ENCODE measurements at places on chromosomes 2 and 18.

DNA sequence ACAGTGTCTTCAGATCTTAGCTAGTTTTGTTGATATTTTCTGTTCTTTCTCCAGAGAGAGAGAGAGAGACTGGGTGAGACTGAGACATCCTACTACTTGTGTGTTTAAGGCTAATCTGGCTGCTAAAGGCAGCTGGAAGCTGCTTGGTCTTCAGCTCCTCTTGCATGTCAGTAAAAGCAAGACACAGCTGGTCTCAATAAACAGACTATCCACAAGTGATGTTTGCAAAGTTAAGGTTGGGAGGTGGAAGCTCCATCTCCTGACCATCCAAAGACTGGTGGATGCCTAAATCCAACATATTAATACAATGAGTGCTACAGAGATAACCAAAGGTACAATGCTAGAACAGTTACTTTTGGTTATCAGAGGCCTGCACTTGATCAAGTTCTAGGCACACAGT is 17.8 kb downstream of the ERFE start:
- DNase-seq, result no peak
- no peak overlapping the region for H3K27ac ChIP-seq
- no peaks in the 10 kb centered on the region for H3K27me3 ChIP-seq
- peaks cover 6% of the 10 kb centered on the region for H3K36me3 ChIP-seq
- H3K4me1 ChIP-seq, result no peaks in the 10 kb centered on the region

GRCh38 chr2:69742322-69742952 is 503 bp downstream of the ANXA4 start:
- no peak overlapping the region for H3K27ac ChIP-seq
- H3K27me3 ChIP-seq, result peaks cover 26% of the 10 kb centered on the region
- H3K36me3 ChIP-seq, result no peaks in the 10 kb centered on the region

DNA sequence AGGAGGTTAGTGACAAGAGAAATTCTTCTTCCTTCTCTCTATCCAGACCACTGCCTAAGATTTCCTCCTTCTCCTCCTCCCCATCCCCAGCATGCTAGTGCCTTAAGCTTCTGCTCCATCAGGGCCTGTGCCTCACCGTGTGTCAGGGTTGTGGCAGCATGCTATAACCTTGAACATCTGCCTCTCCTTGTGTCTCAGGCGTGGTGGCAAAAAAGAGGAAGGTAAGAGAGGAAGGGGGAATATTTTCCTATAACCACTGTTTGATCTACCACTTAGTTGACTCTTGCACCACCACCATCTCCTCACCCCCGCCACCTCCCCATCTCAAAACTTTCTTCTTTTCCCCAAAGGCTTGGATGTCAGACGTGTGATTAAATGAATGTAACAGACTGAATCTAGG is 38.3 kb upstream of the PEX13 start:
- H3K27ac ChIP-seq, result no peak overlapping the region
- peaks cover 3% of the 10 kb centered on the region for H3K4me1 ChIP-seq
- H3K27me3 ChIP-seq, result no peaks in the 10 kb centered on the region
- H3K4me3 ChIP-seq, result no peak overlapping the region
- H3K36me3 ChIP-seq, result no peaks in the 10 kb centered on the region

DNA sequence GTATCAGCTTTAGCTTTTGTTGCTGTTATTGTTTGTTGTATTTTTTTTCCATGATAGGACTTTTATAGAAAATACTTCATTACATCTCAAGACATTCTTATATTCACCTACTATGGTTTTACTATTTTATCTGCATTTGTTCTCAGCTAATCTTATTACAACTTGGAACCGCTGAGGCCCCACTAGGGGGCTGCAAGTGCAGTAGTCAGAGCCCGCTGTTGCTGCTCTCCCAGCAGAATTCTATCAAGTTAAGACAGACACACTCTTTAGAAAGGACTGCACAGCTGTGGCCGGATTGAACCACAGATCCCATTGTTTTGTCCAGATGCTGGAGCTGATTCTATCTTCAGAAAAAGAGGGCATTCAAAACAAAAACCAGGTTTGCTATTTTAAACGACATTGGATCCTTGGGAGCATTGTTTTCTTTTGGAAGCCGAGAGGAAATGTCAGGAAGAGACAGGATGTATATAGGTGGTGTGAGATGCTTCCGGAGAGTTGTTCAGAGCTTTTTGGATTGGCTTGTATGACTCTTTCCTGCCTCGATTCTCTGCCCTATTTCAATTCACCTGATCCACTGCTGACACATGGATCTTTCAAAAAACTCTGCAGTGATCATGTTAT is 105.7 kb upstream of the GAREM1 start:
- H3K27ac ChIP-seq, result peak overlapping the region; percentile 29
- peaks cover 17% of the 10 kb centered on the region for H3K4me1 ChIP-seq
- DNase-seq, result peak; percentile 80
- no peak overlapping the region for H3K4me3 ChIP-seq

GRCh38 chr18:55688030-55688429 is 100.0 kb upstream of the TCF4 start:
- H3K27ac ChIP-seq, result no peak overlapping the region
- no peaks in the 10 kb centered on the region for H3K36me3 ChIP-seq
- DNase-seq, result no peak
- no peak overlapping the region for H3K4me3 ChIP-seq

DNA sequence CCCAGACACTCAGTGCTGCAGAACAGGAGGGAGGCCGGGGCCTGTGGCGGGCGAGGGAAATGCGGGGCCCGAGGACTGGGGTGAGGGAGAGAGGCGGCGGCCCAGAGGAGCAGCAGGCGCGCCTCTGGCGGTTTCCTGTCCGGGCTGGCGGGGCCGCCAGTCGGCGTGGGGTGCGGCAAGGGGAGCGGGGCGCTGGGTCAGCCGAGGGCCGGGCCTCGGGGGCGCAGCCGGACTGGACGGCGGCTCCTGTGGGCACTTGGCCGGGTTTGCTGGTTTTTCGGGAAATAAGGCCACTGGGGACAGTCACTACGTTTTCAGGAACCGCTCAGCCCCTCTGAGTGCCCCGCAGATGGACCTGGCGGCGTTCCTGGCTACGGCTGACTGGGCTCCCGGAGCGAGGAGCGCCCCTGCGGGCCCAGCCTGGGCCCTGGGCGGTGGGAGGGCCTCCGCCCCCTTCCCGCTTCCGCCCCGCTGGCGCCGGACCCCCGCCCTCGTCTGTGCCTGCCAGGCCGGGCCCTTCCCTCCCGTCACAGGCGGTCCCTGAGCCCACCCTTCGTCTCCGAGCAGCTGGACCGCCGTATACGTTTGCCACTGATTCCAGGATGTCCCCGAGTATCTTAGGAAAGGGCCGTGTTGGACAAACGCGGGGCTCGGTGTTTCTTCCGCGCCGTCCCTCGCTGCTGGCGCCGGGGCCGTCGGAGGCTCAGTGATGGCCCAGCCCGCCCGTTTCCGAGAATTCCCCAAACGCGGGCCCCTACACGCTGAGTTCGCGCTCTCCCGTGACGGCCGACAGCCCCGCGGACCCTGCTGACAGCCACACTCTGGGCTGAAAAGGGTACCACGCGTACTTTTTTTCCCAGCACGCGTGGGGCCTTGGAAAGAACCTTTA is 84.6 kb downstream of the FAM210A start:
- no peak for DNase-seq
- H3K36me3 ChIP-seq, result no peaks in the 10 kb centered on the region

DNA sequence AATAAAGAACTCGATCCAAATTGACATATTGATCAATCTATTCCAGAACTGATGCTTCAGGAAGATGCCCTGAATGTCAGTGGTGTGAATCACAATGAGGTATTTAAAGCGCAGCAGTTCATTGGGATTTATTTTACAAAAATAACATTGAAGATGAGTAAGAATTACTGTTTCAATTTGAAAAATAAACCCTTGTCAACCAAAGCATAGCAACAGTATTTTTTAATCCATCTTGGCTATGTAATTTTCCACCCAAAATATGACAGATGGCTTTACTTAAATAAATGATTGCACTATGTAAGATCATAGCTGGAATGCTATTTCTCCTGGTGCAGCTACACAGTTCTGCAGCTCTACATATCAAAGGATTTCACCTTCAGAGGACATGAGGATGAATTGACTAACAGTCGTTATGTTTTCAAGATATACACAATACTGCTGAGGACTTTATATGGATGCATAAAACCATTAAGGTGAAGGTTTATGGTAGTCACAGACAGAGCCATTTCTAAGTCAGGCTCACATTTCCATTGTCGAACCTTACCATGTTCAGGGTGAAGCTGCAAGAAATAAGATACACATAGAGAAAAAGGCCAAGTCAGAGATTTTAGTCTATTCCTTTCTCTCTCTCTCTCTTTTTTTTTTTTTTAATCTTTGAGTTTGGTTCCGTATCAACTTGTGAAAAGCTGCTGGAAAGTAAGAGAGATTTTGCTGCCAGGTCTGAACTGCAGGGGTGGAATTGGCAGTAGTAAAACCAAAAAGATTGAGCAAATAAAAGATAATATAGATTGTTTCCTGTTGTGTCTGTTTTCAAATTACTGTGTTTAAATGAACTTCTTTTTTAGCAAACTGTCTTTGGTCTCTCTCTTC is 398.0 kb upstream of the CDH20 start:
- no peak overlapping the region for H3K27ac ChIP-seq
- no peaks in the 10 kb centered on the region for H3K36me3 ChIP-seq
- H3K27me3 ChIP-seq, result no peaks in the 10 kb centered on the region
- H3K4me3 ChIP-seq, result no peak overlapping the region
- no peak for DNase-seq

DNA sequence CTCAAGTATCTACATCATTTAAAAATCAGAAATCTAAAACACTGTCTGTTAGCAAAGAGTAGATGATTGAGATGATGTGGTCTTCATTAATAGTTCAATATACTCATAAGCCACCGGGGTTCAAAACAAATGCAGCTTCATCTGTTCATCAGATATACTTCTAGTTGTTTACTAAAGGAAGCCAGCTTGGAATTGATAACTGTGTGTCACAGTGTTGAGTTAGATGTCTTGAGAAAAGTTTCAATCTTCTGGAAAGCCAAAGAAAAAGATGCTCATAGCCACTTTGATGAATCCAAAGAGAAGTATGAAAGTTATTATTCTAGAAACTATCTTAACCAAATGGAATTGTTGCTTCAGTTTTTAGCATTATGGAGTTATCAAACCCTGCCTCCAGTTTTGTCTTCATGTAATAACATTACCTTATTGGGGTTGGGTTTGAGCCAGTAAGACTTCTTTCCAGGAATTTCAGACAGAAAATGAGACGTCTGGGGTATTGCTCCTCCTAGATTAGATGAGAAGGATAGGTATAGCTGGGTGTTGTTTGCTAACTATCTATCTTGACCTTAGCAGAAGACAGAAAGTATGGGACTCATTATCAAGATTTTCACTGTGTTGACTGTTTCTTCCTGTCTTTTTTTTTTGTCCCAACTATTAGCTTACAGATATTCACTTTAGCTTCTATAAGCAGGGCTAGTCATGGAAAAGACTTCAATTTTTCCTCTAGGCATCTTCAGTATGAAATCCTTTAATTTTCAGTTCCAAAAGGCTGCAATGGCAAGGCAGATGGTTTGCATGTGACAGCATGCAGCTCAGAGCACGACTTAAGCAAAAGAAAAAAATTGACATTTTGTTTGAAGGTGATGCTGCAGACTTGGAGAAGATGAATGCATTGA is 66.5 kb downstream of the LNPK start:
- H3K27ac ChIP-seq, result no peak overlapping the region
- H3K27me3 ChIP-seq, result no peaks in the 10 kb centered on the region
- H3K4me1 ChIP-seq, result no peaks in the 10 kb centered on the region
- H3K4me3 ChIP-seq, result no peak overlapping the region
- no peak for DNase-seq

GRCh38 chr2:212892193-212892592 is 259.2 kb downstream of the IKZF2 start:
- H3K27me3 ChIP-seq, result no peaks in the 10 kb centered on the region
- peak overlapping the region; percentile 91 for H3K27ac ChIP-seq
- peak; percentile 50 for DNase-seq
- no peaks in the 10 kb centered on the region for H3K36me3 ChIP-seq
- no peak overlapping the region for H3K4me3 ChIP-seq

DNA sequence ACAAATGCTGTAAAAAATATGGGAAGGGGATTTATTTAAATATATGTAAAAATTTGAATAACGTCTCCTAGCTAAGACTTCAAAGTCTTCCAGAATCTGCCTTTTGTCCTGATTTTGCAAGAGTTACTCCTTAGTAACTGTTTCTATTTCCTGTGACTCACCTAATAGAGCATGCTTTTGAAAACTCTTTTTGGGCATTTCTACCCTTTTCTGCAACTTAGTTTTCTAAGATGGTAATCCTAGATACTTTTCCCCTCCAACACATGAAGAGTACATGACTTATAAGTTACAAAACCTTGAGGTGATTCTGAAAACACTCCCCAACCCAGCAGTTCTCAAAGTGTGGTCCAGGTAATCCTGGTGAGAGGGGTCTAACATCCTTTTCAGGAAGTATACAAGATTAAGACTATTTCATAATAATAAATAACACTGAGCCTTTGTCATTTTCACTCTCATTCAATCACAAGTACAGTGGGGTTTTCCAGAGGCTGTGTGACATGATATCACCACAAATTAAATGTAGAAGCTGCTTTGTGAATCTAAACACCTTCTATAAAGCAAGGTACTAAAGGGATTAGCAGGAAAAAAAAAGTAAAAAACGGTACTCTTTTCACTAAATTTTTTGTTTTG is 31.9 kb downstream of the PPP4R3B start:
- DNase-seq, result no peak
- peaks cover 24% of the 10 kb centered on the region for H3K36me3 ChIP-seq
- H3K27me3 ChIP-seq, result no peaks in the 10 kb centered on the region
- H3K4me1 ChIP-seq, result no peaks in the 10 kb centered on the region

GRCh38 chr2:1609040-1609439 is 135.3 kb downstream of the PXDN start:
- no peak for DNase-seq
- H3K27me3 ChIP-seq, result no peaks in the 10 kb centered on the region
- H3K27ac ChIP-seq, result no peak overlapping the region
- no peak overlapping the region for H3K4me3 ChIP-seq
- H3K4me1 ChIP-seq, result peaks cover 14% of the 10 kb centered on the region

- no peaks in the 10 kb centered on the region for H3K27me3 ChIP-seq
- peaks cover 22% of the 10 kb centered on the region for H3K4me1 ChIP-seq
- no peak for DNase-seq
- H3K4me3 ChIP-seq, result no peak overlapping the region
These were observed 55.1 kb upstream of the CWC22 start for GRCh38 chr2:180062178-180062577.

DNA sequence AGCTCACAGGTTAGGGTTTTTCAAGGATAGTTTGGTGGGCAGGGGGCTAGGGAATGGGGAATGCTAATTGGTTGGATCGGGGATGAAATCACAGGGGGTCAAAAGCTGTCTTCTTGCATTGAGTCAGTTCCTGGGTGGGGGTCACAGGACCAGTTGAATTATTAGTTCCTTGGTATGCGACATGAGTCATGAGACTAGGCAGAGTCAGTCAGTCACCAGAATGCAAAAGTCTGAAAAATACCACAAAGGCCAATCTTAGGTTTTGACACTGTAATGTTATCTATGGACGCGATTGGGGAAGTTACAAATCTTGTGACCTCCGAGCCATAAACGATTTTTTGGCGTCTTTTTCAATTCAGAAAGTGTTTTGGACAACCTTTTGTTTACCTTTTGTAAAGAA is 101.2 kb downstream of the ZNF519 start:
- H3K27ac ChIP-seq, result no peak overlapping the region
- H3K27me3 ChIP-seq, result no peaks in the 10 kb centered on the region
- no peak overlapping the region for H3K4me3 ChIP-seq
- peaks cover 4% of the 10 kb centered on the region for H3K4me1 ChIP-seq
- no peak for DNase-seq

GRCh38 chr2:215793747-215794595 is 219.4 kb downstream of the MREG start:
- no peak overlapping the region for H3K27ac ChIP-seq
- H3K36me3 ChIP-seq, result no peaks in the 10 kb centered on the region
- H3K4me3 ChIP-seq, result no peak overlapping the region

- no peak overlapping the region for H3K27ac ChIP-seq
- H3K36me3 ChIP-seq, result no peaks in the 10 kb centered on the region
- DNase-seq, result no peak
- H3K27me3 ChIP-seq, result no peaks in the 10 kb centered on the region
- no peak overlapping the region for H3K4me3 ChIP-seq
These were observed 14.3 kb upstream of the TNFAIP6 start for GRCh38 chr2:151343073-151343472.

All from neural progenitor cell (in vitro differentiated cells).